ENCODE measurements at places on chromosomes 7 and 10. TPM values are rescaled to one million over a fixed set of nuclear protein-coding genes. Genes with fewer than 3 reads are reported as not detected.

The UPK3B gene
- not detected for total RNA-seq

DNA sequence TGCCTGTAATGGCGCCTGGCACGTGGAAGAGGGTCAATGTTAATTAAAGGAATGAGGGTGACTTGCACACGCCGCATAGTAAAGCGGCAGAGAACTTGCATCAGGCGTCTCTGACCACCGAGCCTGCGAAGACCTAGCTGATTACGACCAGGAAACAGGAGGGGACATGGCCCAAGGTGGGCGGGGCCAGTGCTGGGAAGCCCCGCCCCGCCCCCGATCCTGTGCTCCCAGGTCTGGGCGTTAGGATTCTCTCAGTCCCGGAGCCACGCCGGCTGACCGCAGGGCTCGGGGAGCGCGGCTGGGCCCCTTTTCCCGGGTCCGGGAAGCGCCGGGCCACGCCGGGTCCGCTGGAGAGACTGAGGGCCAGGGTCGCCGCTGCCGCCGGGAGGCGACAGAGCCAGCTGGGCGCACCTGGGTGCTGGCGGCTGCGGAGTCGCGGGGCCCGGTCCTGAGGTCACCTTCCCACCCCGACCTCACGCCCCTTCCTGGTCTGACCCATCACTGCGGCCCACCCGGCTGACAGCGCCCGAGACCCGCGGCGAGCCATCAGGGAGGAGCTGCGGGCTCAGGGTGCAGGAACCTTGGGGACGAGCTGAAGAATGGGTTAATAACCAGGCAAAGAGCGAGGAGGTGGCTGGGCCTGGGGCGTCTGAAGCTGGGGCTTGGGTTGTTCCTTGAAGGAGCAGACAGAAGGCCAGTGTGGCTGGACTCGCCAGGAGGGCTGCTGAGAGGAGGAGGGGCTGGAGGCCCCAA lies 23.0 kb upstream of the GRID1 start:
- DNase-seq, result peak; percentile 13

The TMEM72 gene
- total RNA-seq, result 2.2 TPM

DNA sequence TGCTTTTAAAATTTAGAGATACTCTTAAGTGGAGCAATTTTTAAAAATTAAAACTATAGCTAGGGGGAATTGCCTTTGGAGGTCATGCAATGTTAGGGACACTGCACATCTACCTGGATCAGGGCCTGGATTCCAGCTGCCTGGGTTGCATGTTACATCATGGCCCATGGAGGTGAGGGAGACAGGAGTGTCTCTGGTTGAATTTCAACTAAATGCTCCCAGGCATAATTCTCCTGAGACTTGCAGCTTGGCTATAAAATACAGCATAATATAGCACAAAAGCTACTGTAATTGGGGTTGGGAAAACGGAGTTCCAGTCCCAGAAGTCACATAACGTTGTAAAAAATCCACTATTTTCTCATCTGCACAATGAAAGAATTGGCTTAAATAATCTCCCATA lies 782.5 kb downstream of the LRMDA start:
- DNase-seq, result no peak

The PDE1C gene
- 43.5 TPM for total RNA-seq

GRCh38 chr7:151057506-151057988 lies at the start of gene CDK5:
Gene CDK5, minus strand, starts transcription at chr7:151057897. Its CDS starts 49 bp downstream, at chr7:151057848.
- DNase-seq, result no peak

The ADAM12 gene
- total RNA-seq, result 43.4 TPM

DNA sequence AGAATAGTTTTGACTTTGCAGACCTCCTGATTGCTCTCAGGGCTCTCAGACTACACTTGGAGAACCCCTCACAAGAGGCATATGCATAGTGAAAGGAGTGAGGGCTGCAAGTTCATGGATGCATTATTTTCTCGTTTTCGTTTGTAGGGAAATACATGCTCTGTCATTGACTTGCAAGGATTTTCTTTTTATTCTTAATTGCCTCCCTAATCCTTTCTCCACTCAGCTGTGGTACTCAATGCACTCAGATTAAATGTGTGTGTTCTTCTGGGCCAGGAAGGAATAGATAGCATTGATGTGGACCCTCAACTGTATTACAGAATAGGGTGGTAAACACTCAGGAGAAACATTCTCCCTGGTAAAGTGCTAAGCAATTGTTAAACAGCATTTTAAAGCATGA lies 188.7 kb downstream of the CACNB2 start:
- DNase-seq, result no peak

GRCh38 chr7:44881610-44882009 lies 3.7 kb downstream of the PURB start:
- peak; percentile 65 for DNase-seq

The RTKN2 gene
- total RNA-seq, result 7.9 TPM

GRCh38 chr7:16980539-16980938 lies 98.8 kb upstream of the AGR3 start:
- no peak for DNase-seq

DNA sequence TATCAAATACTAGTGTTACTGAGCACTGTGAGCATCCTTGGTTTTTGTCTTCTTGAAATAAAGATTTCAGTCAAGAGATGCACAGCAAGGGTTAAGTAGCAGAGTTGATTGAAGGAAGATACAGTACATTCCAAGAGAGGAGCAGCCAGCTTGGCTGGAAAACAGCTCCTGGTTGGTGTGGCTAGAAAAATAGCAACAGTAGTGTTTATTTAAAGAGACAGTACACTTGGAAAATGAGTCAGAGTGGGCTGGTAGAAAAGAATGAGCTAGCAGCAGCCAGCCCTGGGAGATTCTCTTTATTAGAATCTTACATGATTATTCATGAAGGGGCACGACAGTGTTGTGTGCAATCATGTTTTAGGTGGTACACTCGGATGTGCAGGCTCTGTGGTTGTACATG lies 1016.4 kb upstream of the SORCS1 start:
- peak; percentile 5 for DNase-seq
